GM23248 (cell line): ENCODE measurements at places on chromosomes 16 and 17. TPM values are rescaled to one million over a fixed set of nuclear protein-coding genes. Genes with fewer than 3 reads are reported as not detected.
A peak's percentile ranks its signal among the peaks of the same experiment; 100 is the strongest.

MYH13 gene
- 0.03 TPM in 1 of 2 replicates, not detected in the other for polyA plus RNA-seq

PRAC2 gene
- polyA plus RNA-seq = not detected in 2 replicates

DNA sequence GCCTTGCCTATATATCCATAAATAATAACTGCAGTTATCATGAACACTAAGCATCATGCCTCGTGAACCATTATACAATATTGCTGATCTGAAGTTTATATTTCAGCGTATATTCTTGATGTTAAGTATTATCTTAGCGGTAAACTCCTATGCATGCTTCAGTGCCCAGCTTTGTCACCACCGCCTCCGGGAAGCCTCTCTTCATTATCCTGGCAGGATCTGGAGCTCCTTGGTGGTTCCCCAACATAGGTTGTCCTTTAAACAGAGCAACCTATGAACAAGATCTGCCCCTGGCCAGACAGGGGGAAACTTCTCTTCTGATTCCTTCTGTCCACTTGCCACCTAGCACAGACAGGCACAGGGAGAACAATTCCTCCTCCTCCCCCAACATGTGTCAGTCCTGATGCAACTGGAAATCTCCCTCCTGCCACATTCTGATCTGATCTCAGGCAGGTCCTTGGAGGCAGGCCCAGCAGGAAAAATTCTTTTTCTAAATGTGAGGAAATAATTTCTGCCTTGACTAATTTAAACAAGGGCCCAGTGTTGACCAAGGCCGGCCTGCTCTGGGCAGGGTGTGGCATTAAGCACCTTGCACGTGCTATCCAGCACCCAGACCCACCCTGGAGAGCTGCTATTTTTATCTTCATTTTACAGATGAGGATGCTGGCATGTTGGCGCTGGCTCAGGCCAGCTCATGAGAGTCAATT, 22.4 kb downstream of the SPNS2 start:
- no peak overlapping the region for H3K4me3 ChIP-seq
- no peak overlapping the region for H3K27ac ChIP-seq
- peak; percentile 30 for DNase-seq
- H3K27me3 ChIP-seq = peaks cover 9% of the 10 kb centered on the region
- no peaks in the 10 kb centered on the region for H3K4me1 ChIP-seq
- H3K36me3 ChIP-seq = no peaks in the 10 kb centered on the region

DNA sequence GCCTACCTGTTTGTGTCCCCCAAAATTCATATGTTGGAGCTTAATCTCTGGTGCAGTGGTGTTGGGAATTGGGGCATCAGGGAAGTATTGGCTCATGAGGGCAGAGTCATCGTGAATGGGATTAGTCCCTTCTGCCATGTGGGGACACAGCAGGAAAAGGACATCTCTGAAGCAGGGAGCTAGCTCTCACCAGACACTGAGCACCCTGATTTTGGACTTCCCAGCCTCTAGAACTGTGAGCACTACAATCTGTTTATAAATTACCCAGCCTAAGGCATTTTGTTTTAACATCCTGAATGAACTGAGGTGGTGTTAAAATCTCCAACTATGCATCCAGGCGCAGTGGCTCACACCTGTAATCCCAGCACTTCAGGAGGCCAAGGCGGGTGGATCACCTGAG, 206.0 kb downstream of the SEC14L1 start:
- peaks cover 4% of the 10 kb centered on the region; the same call in 1 of the 2 replicates for H3K36me3 ChIP-seq
- H3K4me3 ChIP-seq = no peak overlapping the region
- no peak overlapping the region for H3K27ac ChIP-seq
- H3K4me1 ChIP-seq = peaks cover 21% of the 10 kb centered on the region
- DNase-seq = no peak

DNA sequence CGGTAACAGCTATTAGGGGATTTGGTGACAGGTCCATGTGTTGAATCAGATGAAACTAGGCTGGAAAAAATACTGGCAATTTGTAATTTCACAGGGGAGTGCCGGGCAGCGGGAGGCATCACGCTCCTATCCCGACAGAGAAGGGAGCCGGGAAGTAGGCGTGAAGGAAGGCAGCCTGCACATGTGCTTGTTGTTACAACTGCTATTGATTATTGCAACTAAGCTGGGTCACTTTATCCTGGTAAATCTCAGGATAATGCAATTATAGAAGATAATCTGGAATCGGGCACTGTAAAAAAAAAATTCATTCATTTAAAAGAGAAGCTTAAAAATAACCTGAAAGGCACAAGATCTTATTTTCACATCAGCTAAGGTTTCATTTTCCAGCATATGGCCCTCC, 180.6 kb downstream of the FOXL1 start:
- DNase-seq = no peak
- H3K36me3 ChIP-seq = no peaks in the 10 kb centered on the region
- H3K27ac ChIP-seq = no peak overlapping the region
- no peaks in the 10 kb centered on the region for H3K27me3 ChIP-seq
- H3K4me1 ChIP-seq = peaks cover 15% of the 10 kb centered on the region; the same call in 1 of the 2 replicates

ABI3 gene
- 0.37 TPM in 1 of 2 replicates, not detected in the other for polyA plus RNA-seq

GRCh38 chr17:48552466-48553189, 7.7 kb upstream of the HOXB2 start:
- DNase-seq = no peak
- H3K27me3 ChIP-seq = no peaks in the 10 kb centered on the region
- no peak overlapping the region for H3K4me3 ChIP-seq
- no peak overlapping the region for H3K27ac ChIP-seq
- H3K4me1 ChIP-seq = peaks cover 32% of the 10 kb centered on the region
- no peaks in the 10 kb centered on the region; the same call in 1 of the 2 replicates for H3K36me3 ChIP-seq

DNA sequence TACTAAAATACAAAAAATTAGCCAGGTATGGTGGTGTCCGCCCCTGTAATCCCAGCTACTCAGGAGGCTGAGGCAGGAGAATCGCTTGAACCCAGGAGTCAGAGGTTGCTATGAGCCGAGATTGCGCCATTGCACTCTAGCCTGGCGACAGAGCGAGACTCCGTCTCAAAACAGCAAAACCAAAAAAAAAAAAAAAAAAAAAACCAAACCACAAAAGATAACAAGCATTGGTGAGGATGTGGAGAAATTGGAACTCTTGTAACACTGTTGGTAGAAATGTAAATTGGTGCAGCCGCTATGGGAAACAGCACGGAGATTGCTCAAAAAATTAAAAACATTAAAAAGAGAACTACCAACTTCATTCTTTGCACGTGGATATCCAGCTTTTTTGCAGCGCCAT, 119.4 kb downstream of the OR1D5 start:
- no peak overlapping the region for H3K27ac ChIP-seq
- H3K36me3 ChIP-seq = no peaks in the 10 kb centered on the region
- H3K4me1 ChIP-seq = no peaks in the 10 kb centered on the region
- DNase-seq = no peak

LITAF gene
- polyA plus RNA-seq = 150 and 159 TPM in 2 replicates

DNA sequence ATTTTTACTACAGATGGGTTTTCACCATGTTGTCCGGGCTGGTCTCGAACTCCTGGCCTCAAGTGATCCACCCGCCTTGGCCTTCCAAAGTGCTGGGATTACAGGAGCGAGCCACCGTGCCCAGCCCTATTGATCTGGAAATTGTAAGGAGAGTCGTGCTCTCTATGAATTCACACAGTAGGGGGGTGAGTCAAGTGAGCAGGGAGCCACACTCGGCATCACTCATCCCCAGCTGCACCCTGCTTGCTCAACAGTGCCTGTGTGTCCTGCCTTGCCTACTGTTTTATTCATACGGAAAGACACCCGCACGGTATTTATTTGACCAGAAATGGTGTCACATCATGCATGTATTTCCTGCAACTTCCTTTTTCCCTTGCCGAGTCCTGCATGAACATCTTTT, 157.2 kb upstream of the FOXF1 start:
- H3K36me3 ChIP-seq = no peaks in the 10 kb centered on the region
- peaks cover 22% of the 10 kb centered on the region for H3K4me1 ChIP-seq
- no peak overlapping the region for H3K27ac ChIP-seq

- no peaks in the 10 kb centered on the region for H3K27me3 ChIP-seq
- H3K4me3 ChIP-seq = no peak overlapping the region
- H3K36me3 ChIP-seq = no peaks in the 10 kb centered on the region
These were observed 31.3 kb downstream of the TVP23A start for GRCh38 chr16:10787304-10787703.

CLEC3A gene
- polyA plus RNA-seq = not detected in 2 replicates

KIF18B gene
- 4.5 and 4.6 TPM in 2 replicates for polyA plus RNA-seq

DNA sequence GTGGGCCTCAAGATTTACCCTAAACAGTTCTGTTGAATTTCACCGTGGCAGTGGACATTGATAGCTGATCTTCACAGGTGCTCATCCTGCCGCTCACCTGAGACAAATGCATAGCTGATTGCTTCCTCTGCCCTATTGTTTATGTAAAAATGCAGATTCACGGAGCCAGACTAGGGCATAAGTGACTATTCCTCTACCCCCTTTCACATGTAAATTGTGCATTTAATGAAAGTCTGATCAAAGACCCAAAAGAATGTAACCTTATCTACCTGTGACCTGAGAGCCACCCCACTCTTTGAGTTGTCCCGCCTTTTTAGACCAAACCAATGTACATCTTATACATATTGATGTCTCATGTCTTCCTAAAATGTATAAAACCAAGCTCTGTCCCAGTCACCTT, 312.4 kb upstream of the CDH5 start:
- H3K4me1 ChIP-seq = peaks cover 9% of the 10 kb centered on the region; the same call in 1 of the 2 replicates
- H3K27me3 ChIP-seq = no peaks in the 10 kb centered on the region
- DNase-seq = no peak
- no peak overlapping the region for H3K27ac ChIP-seq

GLYR1 gene
- 36.6 and 39.9 TPM in 2 replicates for polyA plus RNA-seq

C17orf67 gene
- polyA plus RNA-seq = 1.2 TPM in 2 replicates

NPIPA7 gene
- 3.1 and 9.7 TPM in 2 replicates for polyA plus RNA-seq
